ENCODE measurements at places on chromosomes 13 and 19. TPM values are rescaled to one million over a fixed set of nuclear protein-coding genes. Genes with fewer than 3 reads are reported as not detected.

DNA sequence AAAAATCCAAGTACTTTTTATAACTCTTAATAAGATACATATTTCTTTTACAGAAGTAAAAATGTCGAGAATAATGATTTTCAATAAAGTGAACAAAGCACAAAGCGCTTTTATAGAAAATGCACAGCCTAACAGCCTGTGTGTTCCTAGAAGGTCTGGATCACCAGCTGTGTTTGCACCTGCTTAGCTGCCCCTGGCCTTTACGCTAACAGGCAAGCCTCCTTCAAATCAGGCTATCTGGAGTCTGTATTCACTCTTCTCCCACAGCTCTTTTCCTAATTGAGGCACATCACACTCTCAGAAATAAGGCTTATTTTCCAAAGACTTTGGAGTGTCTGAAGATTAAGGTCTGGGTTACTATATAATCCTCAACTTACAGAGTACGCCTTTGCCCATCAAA, 183.1 kb downstream of the LHFPL6 start:
- H3K27ac ChIP-seq: no peak overlapping the region
- H3K36me3 ChIP-seq: no peaks in the 10 kb centered on the region
- peaks cover 1% of the 10 kb centered on the region for H3K27me3 ChIP-seq
- no peak for DNase-seq
- H3K4me3 ChIP-seq: no peak overlapping the region

- no peaks in the 10 kb centered on the region for H3K27me3 ChIP-seq
- no peaks in the 10 kb centered on the region for H3K36me3 ChIP-seq
- no peak overlapping the region for H3K4me3 ChIP-seq
- no peaks in the 10 kb centered on the region for H3K4me1 ChIP-seq
- DNase-seq: no peak
Measured at GRCh38 chr13:22740264-22740663, 440.5 kb upstream of the SGCG start.

- DNase-seq: peak; percentile 7
- H3K36me3 ChIP-seq: no peaks in the 10 kb centered on the region
- H3K4me1 ChIP-seq: no peaks in the 10 kb centered on the region
- H3K27ac ChIP-seq: no peak overlapping the region
- H3K27me3 ChIP-seq: no peaks in the 10 kb centered on the region
Measured at GRCh38 chr19:53357821-53358581, 7.5 kb upstream of the ZNF525 start.

PGLYRP1 gene
- total RNA-seq: not detected

DNA sequence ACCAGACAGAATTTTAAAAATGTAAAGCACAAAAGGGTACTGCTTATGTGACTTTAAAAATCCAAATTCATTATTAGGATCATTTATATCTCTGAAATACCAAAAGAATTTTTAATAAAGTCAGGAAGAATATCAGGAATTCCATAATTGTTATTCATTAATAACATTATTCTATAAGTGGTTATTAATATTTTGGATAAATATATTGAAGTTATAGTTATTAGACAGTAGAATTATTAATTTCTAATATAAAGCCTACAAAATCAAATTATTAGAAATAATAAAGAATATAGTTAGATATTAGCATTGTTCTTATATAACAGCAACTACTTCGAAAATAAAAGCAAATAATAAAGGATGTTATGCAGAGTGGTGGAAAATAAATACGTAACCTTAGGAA, 105.8 kb downstream of the GPC5 start:
- H3K27ac ChIP-seq: no peak overlapping the region
- no peaks in the 10 kb centered on the region for H3K27me3 ChIP-seq
- H3K4me3 ChIP-seq: no peak overlapping the region
- no peaks in the 10 kb centered on the region for H3K36me3 ChIP-seq

MAMSTR gene
- 1.9 TPM for total RNA-seq

- H3K27ac ChIP-seq: peak overlapping the region; percentile 94
- no peaks in the 10 kb centered on the region for H3K36me3 ChIP-seq
- H3K27me3 ChIP-seq: no peaks in the 10 kb centered on the region
- peaks cover 96% of the 10 kb centered on the region for H3K4me1 ChIP-seq
- peak; percentile 77 for DNase-seq
Measured at GRCh38 chr19:47663435-47663910, 49.7 kb upstream of the EHD2 start.

- no peak for DNase-seq
- H3K27ac ChIP-seq: peak overlapping the region; percentile 76
- peak overlapping the region; percentile 100 for H3K4me3 ChIP-seq
Measured at GRCh38 chr19:53102756-53103233, 427 bp downstream of the ZNF160 start.

SKA3 gene
- total RNA-seq: 37.5 TPM

GRCh38 chr13:59494560-59494970, 669.2 kb downstream of the DIAPH3 start:
- no peaks in the 10 kb centered on the region for H3K4me1 ChIP-seq
- no peaks in the 10 kb centered on the region for H3K27me3 ChIP-seq
- no peaks in the 10 kb centered on the region for H3K36me3 ChIP-seq

DNA sequence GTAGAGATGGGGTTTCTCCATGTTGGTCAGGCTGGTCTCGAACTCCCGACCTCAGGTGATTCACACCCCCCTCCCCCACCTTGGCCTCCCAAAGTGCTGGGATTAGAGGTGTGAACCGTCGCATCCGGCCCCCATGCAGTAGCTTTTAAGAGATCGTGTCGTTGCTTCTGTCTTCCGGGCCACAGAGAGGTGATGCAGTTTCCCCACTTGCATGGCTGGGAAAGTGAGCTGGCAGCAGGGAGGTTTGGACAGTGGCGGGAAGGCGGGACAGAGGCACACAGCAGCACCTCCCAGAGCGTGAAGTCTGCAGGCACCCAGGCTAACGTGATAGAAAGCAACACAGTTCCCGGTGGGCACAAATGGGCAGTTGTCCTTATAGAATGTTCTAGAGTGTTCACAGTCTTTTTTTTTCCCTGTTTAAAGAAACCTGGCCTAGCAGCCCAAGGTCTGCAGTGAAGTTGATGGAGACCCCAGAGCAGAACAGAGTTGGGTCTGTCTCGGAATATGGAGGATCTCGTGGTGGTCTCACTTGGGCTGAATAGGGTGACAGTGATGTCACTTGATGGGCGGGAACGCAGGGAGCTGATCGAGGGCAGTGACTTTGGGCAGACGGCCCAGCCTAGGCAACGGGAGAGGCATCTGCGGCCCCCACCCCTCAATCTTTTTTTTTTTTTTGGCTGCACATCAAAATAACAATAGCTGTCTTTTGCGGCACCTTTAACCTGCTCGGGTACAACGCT, 4.9 kb downstream of the UHRF1 start:
- H3K27me3 ChIP-seq: no peaks in the 10 kb centered on the region
- no peaks in the 10 kb centered on the region for H3K36me3 ChIP-seq

- H3K4me1 ChIP-seq: no peaks in the 10 kb centered on the region
- no peaks in the 10 kb centered on the region for H3K27me3 ChIP-seq
- peak; percentile 47 for DNase-seq
- H3K36me3 ChIP-seq: peaks cover 2% of the 10 kb centered on the region
- H3K4me3 ChIP-seq: peak overlapping the region; percentile 85
Measured at GRCh38 chr19:8307400-8307964, 676 bp downstream of the CD320 start.

PRTN3 gene
- total RNA-seq: not detected

DNA sequence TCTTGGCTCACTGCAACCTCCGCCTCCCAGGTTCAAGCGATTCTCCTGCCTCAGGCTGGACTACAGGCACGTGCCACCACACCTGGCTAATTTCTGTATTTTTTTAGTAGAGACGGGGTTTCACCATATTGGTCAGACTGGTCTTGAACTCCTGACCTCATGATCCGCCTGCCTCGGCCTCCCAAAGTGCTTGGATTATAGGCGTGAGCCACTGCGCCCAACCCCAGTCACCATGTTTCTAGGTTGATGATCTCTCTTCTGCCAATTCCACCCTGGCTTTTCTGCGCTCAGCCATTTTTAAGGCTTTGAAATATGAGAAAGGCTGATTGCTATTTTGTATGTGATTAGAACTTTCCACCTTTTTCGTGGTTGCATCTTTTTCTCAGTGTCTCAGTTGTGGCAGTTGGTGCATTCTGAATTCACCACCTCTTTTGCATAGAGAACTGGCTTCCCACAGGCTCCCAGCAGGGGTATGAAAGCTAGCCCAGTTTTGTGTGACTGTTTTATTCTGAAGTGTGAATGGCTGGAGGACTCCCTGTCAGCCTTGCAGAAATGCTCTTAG, 15.5 kb downstream of the CEACAM1 start:
- no peak overlapping the region for H3K27ac ChIP-seq
- no peak for DNase-seq
- no peaks in the 10 kb centered on the region for H3K27me3 ChIP-seq
- no peaks in the 10 kb centered on the region for H3K36me3 ChIP-seq
- no peaks in the 10 kb centered on the region for H3K4me1 ChIP-seq
- no peak overlapping the region for H3K4me3 ChIP-seq

DNA sequence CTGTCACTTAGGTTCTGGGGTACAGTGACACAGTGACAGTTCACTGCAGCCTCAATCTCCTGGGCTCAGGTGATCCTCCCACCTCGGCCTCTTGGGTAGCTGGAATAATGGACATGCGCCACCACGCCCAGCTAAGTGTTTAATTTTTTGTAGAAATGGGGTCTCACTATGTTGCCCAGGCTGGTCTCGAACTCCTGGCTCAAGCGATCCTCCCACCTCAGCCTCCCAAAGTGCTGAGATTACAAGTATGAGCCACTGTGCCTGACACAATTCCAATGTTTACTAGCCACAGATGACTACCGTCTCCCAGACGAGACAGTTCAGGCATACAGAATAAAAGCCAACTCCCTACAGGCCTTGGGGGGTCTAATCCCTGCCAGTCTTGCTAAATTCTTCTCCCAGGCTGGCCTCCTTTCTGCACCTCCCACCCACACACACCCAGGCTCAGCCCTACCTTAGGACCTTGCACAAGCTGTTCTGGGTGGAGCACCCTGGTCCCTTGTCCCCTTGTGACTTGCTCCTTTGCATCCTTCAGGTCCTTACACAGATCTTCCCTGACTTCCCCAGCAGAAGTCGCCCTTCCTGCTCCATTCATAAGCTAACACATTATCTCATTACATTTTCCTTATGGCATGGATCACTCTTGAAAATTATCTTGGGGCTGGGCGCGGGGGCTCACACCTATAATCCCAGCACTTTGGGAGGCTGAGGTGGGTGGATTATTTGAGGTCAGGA, 106.4 kb downstream of the INSR start:
- no peaks in the 10 kb centered on the region for H3K36me3 ChIP-seq
- H3K27me3 ChIP-seq: no peaks in the 10 kb centered on the region
- no peaks in the 10 kb centered on the region for H3K4me1 ChIP-seq

GARIN5A gene
- total RNA-seq: 1.5 TPM

GRCh38 chr13:100811024-100811865, 136.7 kb upstream of the TMTC4 start:
- no peak overlapping the region for H3K27ac ChIP-seq
- H3K27me3 ChIP-seq: no peaks in the 10 kb centered on the region
- peaks cover 14% of the 10 kb centered on the region for H3K4me1 ChIP-seq
- DNase-seq: no peak

GRCh38 chr19:3916033-3916432, 16.8 kb upstream of the NMRK2 start:
- DNase-seq: no peak
- no peaks in the 10 kb centered on the region for H3K27me3 ChIP-seq
- no peaks in the 10 kb centered on the region for H3K4me1 ChIP-seq
- H3K4me3 ChIP-seq: no peak overlapping the region

- peak overlapping the region; percentile 70 for H3K27ac ChIP-seq
- H3K36me3 ChIP-seq: peaks cover 2% of the 10 kb centered on the region
- H3K4me1 ChIP-seq: 0 out of 2 replicates have a peak, but pooled peaks cover 4% of the 10 kb centered on the region
- H3K27me3 ChIP-seq: no peaks in the 10 kb centered on the region
Measured at GRCh38 chr19:4455719-4456475, 1.7 kb downstream of the UBXN6 start.

DNA sequence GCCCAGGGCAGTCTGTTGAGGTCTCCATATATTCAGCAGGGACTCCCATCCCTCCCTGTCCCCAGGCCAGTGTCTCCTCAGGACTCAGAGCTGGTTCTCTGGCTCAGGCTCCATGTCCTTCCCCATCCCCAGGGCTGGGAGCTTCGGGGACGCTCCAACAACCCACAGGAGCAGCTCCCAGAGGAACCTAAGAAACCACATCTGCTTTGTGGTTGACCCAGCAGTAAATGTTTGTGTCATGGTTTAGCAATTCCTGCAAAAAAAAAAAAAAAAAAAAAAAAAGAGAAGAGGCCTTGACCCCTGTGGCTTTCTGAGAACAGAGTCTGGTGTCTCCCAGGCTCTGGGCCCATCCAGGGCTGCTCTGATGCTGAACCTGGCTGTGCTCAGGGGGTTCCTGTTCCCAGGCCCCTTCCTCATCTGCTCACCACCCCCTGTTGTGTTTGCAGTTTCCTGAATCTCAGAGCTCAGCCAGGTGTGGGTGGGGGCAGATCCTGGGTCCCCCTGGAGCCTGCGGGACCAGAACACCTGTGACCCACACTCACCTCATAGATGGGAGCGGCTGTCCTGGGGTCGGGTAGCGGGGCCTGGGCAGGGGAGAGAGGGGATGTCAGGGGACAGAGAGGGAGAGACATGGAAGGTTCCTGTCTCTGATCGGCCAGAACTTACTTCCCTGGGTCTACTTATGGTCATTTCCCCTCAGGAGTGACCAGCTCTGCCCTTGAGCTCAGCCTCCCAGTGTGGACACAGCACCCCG, 25.2 kb upstream of the CEACAM1 start:
- H3K4me1 ChIP-seq: no peaks in the 10 kb centered on the region
- no peak overlapping the region for H3K4me3 ChIP-seq
- H3K27me3 ChIP-seq: no peaks in the 10 kb centered on the region
- no peak for DNase-seq
- no peak overlapping the region for H3K27ac ChIP-seq

- no peak overlapping the region for H3K4me3 ChIP-seq
- H3K27me3 ChIP-seq: no peaks in the 10 kb centered on the region
Measured at GRCh38 chr19:50968716-50969412, 527 bp downstream of the KLK6 start.

INTS6 gene
- total RNA-seq: 46.7 TPM

GRCh38 chr13:110444226-110444653, 117.3 kb downstream of the RAB20 start:
- DNase-seq: no peak
- H3K36me3 ChIP-seq: no peaks in the 10 kb centered on the region
- peak overlapping the region; percentile 17 for H3K27ac ChIP-seq
- no peak overlapping the region for H3K4me3 ChIP-seq
- no peaks in the 10 kb centered on the region for H3K27me3 ChIP-seq

- no peak overlapping the region for H3K4me3 ChIP-seq
- no peak overlapping the region for H3K27ac ChIP-seq
- no peaks in the 10 kb centered on the region for H3K27me3 ChIP-seq
- H3K4me1 ChIP-seq: peaks cover 18% of the 10 kb centered on the region
Measured at GRCh38 chr13:32044446-32044845, 12.9 kb downstream of the FRY start.

KEAP1 gene
- 77.7 TPM for total RNA-seq

FCAR gene
- not detected for total RNA-seq

DNA sequence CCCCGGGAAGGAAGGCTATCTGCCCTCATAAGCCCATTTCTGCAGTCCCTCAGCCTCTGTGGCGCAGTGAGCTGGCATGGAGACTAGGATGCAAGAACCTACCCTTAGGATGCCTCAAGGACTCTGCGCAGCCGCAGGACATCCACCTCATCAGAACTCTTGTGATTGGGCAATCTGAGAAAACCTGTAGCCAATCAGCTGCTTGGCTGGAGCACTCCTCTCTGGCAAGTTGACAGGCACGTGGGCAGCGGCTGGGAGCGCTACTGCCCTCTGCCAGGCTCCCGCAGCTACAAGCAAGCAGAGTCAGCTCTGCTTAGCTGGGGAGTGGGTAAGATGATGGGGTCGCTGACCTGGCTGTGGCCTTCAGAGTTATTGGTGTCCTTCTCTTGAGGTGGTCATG, 1.5 kb upstream of the ECSIT start:
- no peak overlapping the region for H3K27ac ChIP-seq
- H3K4me1 ChIP-seq: peaks cover 6% of the 10 kb centered on the region
- no peaks in the 10 kb centered on the region for H3K36me3 ChIP-seq
- peak; percentile 66 for DNase-seq
- H3K4me3 ChIP-seq: no peak overlapping the region

GRCh38 chr13:60169239-60170031, 5.7 kb upstream of the DIAPH3 start:
- no peak overlapping the region for H3K27ac ChIP-seq
- H3K4me3 ChIP-seq: no peak overlapping the region
- H3K36me3 ChIP-seq: no peaks in the 10 kb centered on the region
